ENCODE measurements at places on chromosomes 7 and 10. TPM values are rescaled to one million over a fixed set of nuclear protein-coding genes. Genes with fewer than 3 reads are reported as not detected.

- no peak for DNase-seq
These were observed 311.7 kb upstream of the NEBL start for GRCh38 chr10:21208666-21209316.

DNA sequence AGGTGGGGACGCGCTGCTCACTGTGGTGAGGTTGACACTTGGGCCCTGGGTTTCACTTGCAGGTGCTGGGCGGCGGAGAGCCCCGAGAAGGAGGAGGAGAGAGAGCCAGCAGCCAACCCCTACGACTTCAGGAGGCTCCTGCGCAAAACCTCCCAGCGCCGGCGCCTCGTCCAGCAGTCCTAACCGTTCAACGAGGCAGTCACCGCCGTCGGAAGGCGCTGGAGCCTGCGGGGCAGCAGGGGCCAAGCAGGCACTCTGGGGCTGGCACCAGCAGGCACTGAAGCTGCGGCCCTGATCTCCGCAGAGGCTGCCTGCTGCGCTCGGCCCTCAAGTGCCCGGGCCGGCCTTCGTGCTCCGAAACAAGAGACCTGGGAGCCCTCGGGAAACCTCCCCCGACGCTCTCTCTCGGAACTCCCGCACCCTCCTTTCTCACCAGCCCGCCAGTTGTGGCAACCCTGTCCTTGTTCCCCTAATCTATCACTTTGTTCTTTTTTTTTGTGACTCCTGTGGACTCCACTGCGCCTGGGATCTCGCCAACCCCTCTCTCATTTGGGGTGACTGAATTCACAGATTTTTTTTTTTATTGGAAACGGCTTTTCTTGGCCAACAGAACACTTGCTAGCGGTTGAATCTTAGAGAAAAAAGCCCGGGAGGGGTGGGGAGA is 4.7 kb upstream of the GAD2 start:
- DNase-seq: no peak

GRCh38 chr7:17921857-17922416 is 18.4 kb downstream of the SNX13 start:
- no peak for DNase-seq

- DNase-seq: no peak
These were observed 1060.7 kb upstream of the GHITM start for GRCh38 chr10:83078645-83079044.

Gene TMEM168
- 20.5 TPM for total RNA-seq

Gene DYNC1I1
- 0.46 TPM for total RNA-seq
